Left hindlimb (tissue), 1 donor: ENCODE measurements at places on chromosomes 16 and 17.
A peak's percentile ranks its signal among the peaks of the same experiment; 100 is the strongest.

DNA sequence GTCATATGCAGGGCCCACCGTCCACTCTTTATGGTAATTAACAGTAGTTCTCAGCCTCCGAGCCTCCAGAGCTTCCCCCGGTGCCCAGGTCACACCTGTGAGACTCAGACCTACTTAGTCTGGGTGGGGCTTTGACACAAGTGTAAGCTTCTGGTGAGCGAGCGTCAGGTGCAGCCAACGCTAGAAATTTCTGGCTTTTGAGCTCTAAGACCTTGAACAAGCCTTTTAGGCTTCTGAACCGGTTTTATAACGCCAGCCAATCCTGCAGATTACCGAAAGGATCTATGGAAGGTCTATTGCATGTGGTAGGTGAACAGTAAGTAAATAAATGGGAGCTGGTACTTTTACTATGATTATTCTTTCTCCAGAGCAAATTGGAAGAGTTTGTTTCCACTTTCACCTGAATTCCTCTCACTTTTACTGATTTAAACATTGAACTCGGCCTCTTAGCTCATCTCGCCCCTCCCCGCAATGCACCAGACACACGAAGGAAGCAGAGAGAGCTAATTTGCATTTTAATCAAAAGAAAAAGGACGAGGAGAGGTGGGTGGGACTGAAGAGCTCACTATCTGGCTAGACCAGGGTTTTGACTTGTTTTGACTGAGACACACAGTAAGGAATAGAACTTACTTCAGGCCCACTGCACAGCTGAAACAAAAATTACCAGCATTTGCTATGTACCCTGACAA is 47.1 kb downstream of the ABAT start:
- no peak for DNase-seq

DNA sequence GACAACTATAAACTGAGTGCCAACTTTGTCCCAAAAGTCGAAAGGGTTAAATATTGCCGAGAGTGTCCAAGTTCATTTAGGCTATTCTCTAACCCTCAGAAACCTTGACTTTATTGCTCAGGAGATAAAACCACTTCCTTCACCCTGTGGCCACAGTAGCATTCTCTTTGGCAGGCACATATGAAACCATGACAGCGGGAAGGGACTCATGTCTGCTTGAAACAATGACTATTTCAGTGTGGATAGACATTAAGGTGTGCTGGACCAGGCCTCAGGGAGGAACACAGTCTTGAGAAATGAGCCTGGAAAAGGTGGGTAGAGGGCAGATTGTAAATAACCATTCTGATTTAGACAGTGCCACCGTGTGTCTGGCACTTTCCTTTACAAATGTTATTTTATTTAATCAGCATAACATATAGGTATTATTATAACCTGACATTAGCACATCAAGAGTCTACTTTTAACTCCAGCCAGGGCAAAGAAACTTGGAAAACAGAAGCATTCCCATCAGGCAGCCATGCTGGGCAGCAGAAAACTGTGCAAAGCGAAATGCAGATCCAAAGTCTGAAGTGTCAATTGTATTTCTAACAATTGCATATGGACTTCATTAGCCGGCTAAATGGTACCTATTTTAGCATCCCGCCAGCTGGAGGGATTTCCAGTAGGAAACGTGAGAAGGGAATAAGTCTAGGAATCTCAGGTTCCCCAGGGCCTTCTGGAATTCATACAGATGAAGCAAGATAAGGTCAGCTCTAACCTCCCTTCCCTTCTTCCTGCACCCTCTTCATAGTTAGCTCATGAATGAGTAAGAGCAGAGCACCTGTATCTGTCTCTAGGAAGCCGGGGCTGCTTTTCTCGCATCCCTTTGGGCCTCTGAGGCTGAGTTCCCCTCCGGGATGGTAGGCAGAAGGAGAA is 212.8 kb upstream of the ELAC2 start:
- DNase-seq, result no peak

DNA sequence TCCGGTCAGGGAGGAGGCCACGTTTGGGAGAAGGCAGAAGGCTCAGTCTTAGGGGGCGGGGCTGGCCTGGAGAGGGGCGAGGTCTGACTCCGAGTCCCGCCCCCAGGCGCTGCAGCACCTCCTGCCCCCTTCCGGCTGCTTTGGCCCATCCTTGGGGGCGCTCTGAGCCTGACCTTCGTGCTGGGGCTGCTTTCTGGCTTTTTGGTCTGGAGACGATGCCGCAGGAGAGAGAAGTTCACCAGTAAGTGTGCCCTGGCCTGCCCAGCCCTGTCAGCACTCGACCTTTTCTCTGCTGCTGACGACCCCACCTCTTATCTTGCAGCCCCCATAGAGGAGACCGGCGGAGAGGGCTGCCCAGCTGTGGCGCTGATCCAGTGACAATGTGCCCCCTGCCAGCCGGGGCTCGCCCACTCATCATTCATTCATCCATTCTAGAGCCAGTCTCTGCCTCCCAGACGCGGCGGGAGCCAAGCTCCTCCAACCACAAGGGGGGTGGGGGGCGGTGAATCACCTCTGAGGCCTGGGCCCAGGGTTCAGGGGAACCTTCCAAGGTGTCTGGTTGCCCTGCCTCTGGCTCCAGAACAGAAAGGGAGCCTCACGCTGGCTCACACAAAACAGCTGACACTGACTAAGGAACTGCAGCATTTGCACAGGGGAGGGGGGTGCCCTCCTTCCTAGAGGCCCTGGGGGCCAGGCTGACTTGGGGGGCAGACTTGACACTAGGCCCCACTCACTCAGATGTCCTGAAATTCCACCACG is 1.5 kb downstream of the TNFRSF12A start:
- DNase-seq, result peak; percentile 87

DNA sequence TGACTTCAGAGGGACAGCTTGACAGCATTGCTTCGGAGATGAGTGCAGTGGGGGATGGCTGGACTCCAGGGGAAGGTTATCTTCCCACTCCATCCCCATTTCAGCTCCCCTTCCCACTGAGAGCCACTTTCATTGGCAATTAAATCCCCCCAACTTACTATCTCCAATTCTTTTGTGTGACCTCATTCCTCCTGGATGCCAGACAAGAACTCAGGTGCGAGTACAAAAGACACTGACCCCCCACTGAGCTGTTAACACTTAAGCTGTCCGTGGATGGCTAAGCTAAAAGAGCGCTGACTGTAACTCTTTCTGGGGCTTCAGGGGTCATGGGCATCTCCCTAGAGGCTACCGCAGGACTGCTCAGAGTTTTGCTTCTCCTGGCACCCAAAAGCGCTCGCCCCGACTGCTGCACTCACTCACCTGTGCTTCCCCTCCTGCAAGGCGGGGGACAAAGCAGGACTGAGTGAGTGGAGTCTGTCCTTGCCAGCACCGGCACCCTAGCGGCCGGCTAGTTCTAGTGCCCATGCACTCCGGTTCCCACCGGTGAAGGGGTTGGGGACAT is 44.8 kb upstream of the FBXO47 start:
- DNase-seq, result no peak

DNA sequence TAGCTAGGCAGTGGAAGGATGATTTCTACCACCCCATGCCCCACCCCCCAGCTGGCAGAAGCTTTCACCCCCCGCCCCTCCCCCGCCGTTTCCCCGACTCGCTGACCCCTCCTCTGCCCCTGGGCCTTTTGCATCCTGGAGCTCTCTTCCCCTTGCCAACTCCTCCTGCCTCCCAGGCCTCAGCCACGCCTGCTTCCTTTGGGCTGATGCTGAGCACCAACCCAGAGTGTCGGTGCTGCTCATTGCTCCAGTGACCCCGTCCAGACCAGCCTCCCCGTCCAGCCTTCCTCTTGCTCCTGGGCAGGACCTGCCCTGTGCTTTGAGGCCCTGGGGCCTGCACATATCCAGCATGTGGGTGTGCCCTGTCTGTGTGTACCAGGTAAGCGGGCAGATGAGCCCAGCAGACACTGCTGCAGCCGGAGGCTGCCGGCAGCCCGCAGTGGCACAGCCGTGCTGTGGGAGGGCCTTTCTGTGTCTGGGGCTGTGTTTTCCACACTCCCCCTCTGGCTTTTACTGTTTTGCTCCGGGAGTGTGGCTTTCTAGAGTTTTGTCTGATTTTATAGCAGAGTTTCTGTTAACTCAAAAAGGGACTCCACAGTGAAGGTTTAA is 72.9 kb downstream of the JPH3 start:
- DNase-seq, result no peak

GRCh38 chr16:6020162-6020985 is 922.8 kb upstream of the EEF2KMT start:
- DNase-seq, result no peak
